ENCODE measurements at places on chromosomes 1 and 21. TPM values are rescaled to one million over a fixed set of nuclear protein-coding genes. Genes with fewer than 3 reads are reported as not detected.

NEK2 gene
- 29.6 TPM for total RNA-seq

UBASH3A gene
- total RNA-seq = 84.2 TPM

MRTO4 gene
- total RNA-seq = 57.6 TPM

ELF3 gene
- total RNA-seq = 0.55 TPM

OR10J1 gene
- not detected for total RNA-seq

MAD2L2 gene
- 59.0 TPM for total RNA-seq

LEPR gene
- total RNA-seq = 1.9 TPM

VSIG8 gene
- not detected for total RNA-seq

BACH1 gene
- total RNA-seq = 25.2 TPM

LMX1A gene
- not detected for total RNA-seq

B3GALT2 gene
- 0.80 TPM for total RNA-seq

CITED4 gene
- total RNA-seq = 8.5 TPM

TSPAN2 gene
- total RNA-seq = 3.4 TPM

AXDND1 gene
- total RNA-seq = not detected

C1QC gene
- not detected for total RNA-seq

HFM1 gene
- not detected for total RNA-seq

CA6 gene
- 0.55 TPM for total RNA-seq

SLFNL1 gene
- total RNA-seq = 0.20 TPM

OR2G6 gene
- total RNA-seq = not detected

C8A gene
- not detected for total RNA-seq

INKA2 gene
- 3.0 TPM for total RNA-seq

C1orf167 gene
- not detected for total RNA-seq

KCNK2 gene
- not detected for total RNA-seq

FCRL1 gene
- total RNA-seq = 0.09 TPM

OXCT2 gene
- 0.68 TPM for total RNA-seq

FAM167B gene
- total RNA-seq = 0.52 TPM

SPRR2E gene
- total RNA-seq = not detected

ASTN1 gene
- total RNA-seq = not detected

LRRIQ3 gene
- total RNA-seq = 0.48 TPM

ALX3 gene
- total RNA-seq = not detected

SLC30A1 gene
- total RNA-seq = 12.7 TPM

TRIM67 gene
- total RNA-seq = not detected

CFAP107 gene
- total RNA-seq = not detected

TAS1R1 gene
- not detected for total RNA-seq

OLFM3 gene
- not detected for total RNA-seq

MYBPHL gene
- not detected for total RNA-seq

MOB3C gene
- total RNA-seq = 19.3 TPM

SYCP1 gene
- not detected for total RNA-seq

NUCKS1 gene
- 191 TPM for total RNA-seq

PYGO2 gene
- 44.7 TPM for total RNA-seq

TMCC2 gene
- total RNA-seq = 1.0 TPM

DENND4B gene
- 167 TPM for total RNA-seq

LCE1D gene
- not detected for total RNA-seq

AGMAT gene
- total RNA-seq = 20.2 TPM

NAV1 gene
- total RNA-seq = 2.3 TPM

GBP6 gene
- 0.36 TPM for total RNA-seq

NMNAT2 gene
- total RNA-seq = not detected

PROX1 gene
- not detected for total RNA-seq

KRTAP13-3 gene
- total RNA-seq = not detected

Measured in T-helper 2 cell treated with Interferon-gamma antibody and Interleukin-4, amounts not matched to agents 100 ng/mL and 5 ng/mL, for 36 hours (primary cell).